OCI-M1 (cell line): ENCODE measurements at places on chromosomes 2 and 18.

DNA sequence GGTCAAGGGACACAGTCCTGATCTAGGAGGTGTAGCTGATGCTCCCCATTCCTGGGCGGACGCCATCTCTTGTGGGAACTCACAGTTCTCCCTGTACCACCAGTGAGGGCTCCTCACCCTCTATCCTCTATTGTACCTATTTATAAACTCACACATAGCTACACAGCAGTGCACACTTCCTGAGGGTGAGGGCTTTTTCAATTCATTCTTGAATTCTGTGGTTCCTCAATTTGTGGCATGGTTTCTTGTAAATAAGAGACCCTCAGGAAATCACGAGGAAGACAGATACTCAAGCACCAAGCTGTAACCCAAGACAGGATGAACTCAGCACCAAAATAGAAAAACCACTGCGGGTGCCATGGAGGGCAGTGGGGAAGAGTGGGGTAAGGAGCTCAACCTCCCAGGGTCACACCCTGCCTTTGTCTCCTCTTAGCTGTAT is 245.9 kb upstream of the PXDN start:
- DNase-seq, result no peak

DNA sequence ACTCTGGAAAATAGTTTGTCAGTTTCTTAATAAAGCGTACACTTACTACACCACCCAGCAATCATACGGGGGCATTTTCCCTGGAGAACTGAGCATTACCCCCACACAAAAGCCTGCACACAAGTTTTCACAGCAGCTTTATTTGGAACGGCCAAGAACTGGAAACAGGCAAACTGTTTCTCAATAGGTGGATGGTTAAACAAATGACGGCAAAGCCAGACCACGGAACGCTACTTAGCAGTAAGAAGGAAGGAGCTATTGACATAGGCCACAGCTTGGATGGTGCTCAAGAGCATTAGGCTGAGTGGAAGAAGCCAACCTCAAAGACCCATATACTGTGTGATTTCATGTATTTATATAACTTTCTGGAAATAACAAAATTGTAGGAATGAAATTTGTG is 9.0 kb downstream of the MALL start:
- DNase-seq, result no peak

DNA sequence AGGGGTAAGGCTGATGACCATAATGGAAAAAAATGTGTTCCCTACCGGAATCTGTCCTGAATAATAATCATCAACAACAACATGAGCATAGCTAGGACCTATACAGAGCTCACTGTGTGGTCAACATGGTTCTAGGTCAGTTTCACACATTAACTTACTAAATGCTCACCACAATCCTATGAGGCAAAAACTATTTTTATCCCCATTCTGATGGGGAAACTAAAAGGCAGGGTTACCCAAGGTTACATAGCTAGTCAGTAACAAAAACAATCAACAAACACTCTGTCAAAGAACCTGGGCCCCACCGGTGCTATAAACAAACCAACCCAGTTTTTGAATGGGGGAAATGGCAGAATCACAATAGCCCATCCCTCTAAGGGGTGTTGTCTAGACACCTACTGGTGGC is 40.1 kb downstream of the AOX1 start:
- no peak for DNase-seq

DNA sequence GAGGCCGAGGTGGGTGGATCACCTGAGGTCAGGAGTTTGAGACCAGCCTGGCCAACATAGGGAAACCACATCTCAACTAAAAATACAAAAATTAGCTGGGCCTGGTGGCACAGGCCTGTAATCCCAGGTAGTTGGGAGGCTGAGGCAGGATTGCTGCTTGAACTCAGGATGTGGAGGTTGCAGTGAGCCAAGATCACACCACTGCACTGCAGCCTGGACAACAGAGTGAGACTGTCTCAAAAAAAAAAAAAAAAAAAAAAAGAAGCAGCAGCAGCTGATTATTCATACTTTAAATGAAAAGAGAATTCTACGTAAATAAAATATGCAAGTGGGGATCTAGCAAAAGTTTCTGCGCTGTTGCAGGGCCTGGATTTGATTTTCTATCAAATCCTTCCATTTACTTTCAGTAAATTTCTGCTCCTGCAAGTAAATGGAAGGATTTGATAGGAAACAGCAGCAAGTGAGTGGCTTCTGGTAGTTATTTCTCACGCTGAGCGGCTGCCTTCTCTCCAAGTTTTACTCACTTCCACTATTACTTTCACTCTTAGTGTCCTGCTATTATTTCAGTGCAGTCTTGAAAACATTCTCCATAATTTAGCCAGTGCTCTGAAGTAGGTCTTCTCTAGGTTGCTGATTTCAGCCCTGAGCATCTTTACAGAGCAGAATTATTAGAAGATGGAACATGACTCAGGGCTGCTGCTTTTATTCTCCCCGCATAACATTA is 68.4 kb downstream of the SLC16A14 start:
- no peak for DNase-seq

- no peak for DNase-seq
Observed at GRCh38 chr2:133197156-133197555, 371.1 kb downstream of the NCKAP5 start.

DNA sequence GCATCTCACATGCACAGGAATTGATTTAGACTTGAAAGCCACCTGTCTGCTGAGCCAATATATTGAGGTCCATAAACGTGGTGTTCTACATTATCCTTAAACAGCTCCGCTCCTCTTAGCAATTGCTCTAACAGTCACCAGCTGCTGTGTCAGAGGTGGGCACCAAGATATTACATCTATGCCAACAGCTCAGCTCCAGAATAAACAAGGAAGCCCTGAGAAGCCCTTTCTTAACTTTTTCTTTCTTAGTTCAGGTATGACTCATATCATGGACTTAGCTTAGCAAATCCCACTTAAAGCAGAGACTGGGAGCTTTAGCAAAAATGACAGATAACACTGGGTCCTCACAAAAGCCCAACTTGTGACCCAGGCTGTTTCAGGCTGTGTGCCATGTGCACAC is 436.6 kb downstream of the IRS1 start:
- DNase-seq, result no peak

- no peak for DNase-seq
Observed at GRCh38 chr18:8088626-8089025, 520.6 kb upstream of the RAB12 start.

- no peak for DNase-seq
Observed at GRCh38 chr2:241540401-241540770, 18.2 kb upstream of the BOK start.

GRCh38 chr2:206867006-206867405 is 72.3 kb upstream of the CPO start:
- DNase-seq, result no peak

DNA sequence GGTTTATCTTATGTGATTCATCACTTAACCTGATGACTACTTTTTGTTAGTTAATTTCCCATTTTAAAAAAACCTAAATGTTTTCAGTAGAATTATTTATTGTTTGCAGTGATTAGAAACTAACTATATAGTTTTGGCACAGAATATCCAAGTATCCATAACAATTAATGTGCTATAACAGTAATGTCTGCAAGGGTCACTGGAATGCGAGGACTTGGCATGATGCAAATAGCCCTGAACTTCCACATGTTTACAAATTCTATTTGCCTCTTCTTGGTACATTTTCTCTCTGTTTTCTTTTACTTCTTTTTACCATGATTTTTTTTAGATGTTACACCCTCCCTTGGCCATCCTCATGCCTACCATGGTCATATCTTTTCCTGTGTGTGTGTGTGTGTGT is 49.3 kb upstream of the GALNT3 start:
- no peak for DNase-seq

GRCh38 chr2:182128821-182129707 is 143.4 kb downstream of the PPP1R1C start:
- DNase-seq, result no peak

- DNase-seq, result no peak
Observed at GRCh38 chr2:108330979-108331378, 42.3 kb downstream of the SULT1C2 start.

DNA sequence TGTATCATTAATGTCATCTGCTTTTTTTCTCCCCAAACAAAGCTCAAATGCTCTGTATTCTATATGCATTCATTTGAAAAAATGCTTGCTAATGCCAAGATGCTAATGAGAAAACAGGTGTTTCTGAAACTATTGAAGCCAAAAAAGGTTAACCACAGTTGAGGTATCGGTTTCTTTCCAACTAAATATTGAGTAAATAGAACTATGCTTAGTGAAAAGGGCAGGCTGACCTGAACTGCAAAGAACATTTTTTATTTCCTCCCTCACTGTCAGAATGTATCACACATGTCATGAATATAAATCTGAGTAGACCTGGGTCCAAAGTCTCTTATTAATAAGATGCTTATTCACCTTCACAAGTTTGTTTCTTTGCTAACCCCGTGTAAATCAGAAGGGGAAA is 866.6 kb downstream of the CPS1 start:
- no peak for DNase-seq

GRCh38 chr2:102515851-102516250 is 42.8 kb downstream of the SLC9A4 start:
- DNase-seq, result no peak

DNA sequence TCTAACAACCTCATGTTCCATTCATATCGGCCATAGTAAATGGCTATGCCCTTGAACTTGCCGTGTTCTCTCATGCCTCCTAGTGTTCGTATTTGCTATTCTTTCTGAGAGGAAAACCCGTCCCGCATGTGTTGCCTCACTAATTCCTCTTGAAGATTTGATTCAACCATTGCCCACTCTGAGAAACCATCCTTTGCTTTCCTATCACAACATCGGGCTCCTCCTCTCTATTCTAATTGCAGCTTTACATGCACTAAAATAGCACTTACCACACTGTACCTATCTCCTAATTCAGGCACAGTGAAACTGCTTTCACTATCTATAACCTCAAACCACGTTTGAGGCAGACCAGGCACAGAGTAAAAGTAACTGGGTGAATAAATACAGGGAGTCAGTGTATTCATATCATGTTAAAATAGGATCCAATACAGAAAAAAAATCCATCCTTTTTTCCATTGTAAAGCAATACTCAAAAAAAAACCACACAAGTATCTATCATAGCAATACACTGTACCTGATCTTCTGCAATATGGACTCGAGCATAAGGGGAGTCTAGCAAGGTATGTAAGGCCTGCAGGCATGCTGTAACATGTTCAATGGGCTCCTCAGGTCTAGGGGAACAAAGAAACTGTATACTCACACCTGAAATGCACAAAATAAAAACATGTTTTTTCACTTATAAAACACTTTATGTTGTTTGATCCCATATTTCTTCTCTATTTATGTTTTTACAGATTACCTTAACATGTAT is 39.0 kb upstream of the STRN start:
- peak; percentile 91 for DNase-seq

DNA sequence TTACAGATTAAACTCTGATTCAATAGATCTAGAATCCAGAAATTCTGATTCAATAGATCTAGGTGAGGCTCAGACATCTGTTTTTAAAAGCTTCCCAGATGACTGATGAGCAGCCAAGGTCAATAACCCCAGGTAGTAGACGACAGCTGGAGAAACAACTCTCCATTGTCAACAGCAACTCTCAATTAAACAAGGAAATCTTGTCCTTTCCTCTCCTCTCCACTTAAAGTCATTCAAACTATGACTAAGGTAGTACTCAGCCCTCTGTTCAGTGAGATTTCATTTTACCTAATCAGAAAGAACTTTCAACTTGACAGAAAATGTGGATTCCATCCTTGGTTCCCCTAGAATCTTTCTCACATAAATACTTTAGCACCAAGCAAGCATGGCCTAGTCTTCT is 94.6 kb upstream of the SCG2 start:
- DNase-seq, result no peak

DNA sequence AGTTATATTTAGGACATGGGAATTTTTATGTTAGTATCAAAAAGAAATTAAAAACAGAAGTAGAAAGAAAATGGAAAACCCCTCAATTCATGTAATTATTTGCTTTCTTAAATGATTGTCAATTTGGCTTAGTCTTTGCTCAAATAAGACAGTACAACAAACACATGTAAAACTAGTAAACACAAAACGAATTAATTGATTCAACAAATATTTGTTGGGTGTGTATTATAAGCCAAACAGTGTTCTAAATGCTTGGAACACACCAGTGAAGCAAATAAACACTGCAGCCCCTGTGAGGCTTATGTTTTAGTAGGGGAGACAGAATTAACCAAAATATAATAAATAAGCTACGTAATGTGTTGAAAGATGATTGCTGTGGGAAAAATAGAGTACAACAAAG is 234.5 kb upstream of the STON1 start:
- no peak for DNase-seq

DNA sequence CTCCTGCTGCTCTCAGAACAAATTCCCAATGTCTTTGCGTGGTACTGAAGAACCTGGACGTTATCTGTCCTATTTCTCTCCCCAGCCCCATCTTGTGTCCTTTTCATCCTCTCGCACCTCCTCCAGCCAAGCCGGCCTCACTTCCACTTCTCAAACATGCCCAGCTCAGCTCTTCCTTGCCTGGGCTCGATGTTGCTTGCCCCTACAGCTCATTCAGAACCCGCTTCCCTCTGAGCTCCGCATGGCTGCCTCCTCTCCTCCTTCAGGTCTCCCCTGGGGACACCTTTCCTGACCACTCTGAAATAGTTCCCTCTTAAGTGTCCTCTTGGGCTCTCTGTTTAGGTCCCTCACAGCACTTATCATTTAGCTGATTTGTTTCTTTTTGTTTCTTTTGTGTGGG is 6.7 kb upstream of the SMARCAL1 start:
- DNase-seq, result no peak

DNA sequence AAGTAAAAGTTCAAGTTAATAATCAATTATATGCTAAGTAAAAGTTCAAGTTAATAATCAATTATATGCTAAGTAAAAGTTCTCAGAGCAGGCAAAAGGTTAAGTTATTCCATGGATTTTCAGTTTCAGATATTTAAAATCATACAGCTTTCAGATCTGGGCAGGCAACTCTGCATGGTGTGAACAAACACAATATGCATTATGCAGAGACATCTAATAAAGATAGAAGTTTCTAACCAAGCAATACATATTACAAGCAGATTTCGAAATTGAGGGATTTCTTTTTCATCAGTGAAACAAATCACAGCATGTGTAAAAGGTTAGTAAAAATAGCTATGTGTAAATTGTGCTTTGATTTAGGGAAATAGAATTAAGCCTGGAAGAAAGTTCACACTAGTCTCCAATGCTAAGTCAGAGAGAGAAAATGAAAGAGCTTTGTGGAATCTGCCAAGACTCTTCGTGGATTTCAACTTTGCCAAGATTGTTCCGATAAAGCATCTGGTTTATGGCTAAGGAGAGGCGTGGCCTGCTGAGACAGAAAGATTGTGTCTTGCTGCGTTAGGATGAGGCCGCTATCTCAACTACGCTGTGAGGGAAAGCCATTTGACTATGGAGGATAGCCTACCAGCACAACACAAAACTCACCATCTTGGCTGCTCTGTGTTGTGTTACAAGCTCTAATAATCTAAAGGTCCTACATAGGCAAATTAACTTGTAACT is 60.1 kb upstream of the SLC16A14 start:
- peak; percentile 25 for DNase-seq

DNA sequence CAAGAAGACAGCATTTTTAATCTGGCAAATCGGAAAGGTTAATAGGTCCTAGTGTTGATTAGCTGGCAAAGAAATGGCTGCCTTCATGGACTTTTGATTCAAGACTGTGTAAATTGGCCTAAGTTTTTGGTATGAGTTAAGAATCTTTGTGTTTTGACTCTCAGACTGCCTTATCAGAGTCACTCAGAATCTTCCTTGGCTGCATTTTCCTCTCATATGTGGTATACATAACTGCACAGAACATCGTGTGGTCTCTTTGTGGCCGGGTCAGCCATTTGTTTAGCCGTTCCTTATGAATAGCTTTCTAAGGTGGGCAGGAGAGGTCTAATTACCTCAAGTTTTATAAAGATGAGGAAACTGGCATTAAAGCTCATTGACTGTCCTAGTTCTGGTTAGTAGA is 30.1 kb downstream of the CAB39 start:
- DNase-seq, result peak; percentile 79

GRCh38 chr2:191885098-191885497 is 38.2 kb upstream of the CAVIN2 start:
- no peak for DNase-seq
